Suppressor macrophage treated with lipopolysaccharide for 1 hour (primary cell): ENCODE measurements at places on chromosomes 11 and 22.

- DNase-seq, result no peak
Measured at GRCh38 chr11:133154076-133154475, 378.2 kb downstream of the OPCML start.

DNA sequence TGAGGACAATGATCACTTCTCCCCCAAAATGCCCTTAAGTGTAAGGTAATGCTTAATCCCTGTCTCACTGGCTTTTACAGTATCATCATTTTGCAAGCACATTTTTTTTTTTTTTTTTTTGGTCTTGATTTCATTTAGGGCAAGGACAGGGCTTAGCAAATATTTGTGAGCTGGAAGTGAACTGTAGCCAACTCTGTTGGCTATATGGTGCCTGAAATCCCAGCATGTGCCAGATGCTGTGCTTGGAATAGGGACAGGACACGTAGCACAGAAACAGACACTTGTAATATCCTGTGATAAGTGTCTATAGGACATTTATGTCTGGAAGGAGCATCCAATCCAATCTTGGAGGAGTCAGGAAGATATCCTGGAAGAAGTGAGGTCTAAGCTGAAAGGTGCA, 198.3 kb downstream of the NAV2 start:
- no peak for DNase-seq

DNA sequence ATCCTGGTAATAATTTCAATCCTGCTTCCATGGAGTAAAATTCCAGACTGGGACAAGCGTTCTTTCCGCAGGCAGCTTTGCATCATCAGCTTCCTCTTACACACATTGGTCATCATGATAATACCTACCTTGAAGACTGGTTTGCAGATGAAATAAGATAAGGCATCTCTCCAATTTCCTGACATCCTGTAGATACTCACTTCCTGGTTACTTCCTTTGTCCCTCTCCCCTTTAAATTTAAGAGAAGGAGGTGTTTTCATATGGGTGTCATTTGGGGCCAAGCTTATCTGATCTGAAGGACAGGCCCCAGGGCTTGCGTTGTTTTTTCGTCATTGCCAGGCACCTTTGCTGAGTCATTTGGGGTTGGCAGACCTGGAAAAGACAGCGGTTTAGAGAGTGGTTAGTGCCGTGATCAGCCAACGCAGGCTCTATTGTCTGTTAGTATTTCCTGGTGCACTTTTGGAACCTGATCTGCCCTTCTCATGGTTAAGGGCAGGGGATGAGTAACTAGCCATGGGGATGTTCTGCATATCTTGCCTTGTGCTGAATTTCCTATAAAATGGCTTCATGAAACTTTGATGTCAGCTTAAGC, 24.1 kb downstream of the GRAMD1B start:
- DNase-seq, result no peak

- no peak for DNase-seq
Measured at GRCh38 chr11:76005756-76006155, 190.7 kb downstream of the UVRAG start.

- peak; percentile 46 for DNase-seq
Measured at GRCh38 chr11:96207459-96208449, 135.2 kb downstream of the MAML2 start.

DNA sequence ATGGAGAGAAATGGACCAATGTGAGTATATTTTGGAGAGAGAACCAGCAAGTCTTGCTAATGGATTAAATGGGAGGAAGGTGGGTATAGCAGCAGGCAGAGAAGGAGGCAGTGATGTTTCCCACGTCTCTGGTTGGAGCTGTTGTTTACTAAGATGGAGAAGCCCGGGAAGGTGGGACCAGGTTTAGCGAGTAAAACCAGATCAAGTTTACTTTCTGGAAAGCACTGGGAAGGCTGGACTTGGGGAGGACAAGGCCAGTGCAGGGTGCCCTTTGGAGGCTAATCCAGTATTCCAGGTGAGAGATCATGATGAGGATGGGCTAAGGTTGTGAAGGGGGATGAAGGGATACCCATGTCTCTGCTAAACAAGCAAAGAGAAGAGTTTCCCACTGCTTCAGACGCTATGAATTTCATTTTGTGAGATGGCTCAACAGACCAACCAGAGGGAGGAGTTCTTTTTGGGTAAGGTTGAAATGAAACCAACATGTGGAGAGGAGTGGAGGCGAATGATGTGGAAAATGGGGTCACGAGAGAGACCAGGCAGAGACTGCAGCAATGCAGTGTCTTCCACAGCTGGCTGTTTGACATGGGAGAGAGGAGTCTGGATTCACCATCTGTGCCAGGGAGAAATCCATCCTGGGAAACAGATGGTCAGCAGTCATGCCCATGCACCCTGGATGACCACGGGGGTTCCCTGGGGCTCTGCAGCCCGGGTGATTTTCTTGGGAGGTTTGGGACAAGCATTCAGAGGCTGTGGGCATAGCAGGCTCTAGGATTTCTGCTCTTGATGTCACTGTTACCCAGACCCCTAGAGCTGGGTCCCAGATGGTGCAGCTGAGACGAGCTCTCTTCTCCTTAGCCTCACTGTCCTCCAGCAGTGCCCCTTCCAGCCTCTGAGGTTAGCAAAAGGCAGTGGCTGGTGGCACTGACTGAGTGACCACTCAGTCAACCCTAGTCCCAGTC, 24.9 kb downstream of the COMMD9 start:
- DNase-seq, result no peak

GRCh38 chr11:130269326-130269943, 45.3 kb downstream of the ZBTB44 start:
- DNase-seq, result peak; percentile 46

- DNase-seq, result no peak
Measured at GRCh38 chr22:30413745-30414524, 11.6 kb upstream of the MTFP1 start.

DNA sequence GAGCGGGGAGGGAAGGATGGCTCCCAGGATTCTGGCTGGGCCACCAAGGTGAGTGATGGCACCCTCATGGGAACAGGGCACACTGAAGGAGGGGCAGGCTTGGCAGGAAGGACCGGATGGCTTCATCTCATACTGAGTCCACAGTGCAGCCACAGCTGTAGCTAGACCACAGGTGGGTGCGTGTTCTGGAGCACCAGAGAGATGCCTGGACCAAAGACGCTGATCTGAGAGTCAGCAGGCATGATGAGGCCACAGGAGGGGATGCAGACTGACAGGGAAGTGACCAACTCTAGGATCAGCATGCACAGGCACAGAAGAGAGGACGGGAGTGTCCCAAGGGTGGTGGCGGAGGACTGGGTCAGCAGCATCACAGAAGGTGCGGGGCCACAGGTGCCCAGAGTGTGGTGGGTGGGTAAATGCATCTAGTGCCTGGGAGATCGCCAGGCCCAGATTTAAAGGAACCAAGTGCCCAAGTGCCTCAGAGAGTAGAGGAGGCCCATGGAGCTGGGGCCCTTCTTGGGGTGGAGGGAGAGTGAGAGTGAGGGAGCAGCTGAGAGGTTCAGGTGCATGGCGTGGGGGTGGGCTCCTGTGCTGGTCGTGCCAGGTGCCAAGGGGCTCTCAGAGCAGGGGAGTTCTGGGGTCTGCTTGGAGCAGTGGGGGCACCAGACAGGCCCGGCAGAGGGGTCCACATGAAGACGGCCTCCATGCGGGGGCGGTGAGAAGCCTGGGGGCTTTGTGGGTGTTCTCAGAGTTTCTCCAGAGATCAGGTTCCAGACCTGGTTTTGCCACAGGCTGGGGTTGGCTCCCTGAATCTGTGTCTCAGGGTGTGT, 113.7 kb downstream of the CEP164 start:
- DNase-seq, result no peak

GRCh38 chr11:96217206-96217605, 125.8 kb downstream of the MAML2 start:
- DNase-seq, result no peak

- DNase-seq, result no peak
Measured at GRCh38 chr11:20854215-20854955, 185.0 kb downstream of the NELL1 start.

- no peak for DNase-seq
Measured at GRCh38 chr11:123504401-123504800, 74.3 kb downstream of the GRAMD1B start.

DNA sequence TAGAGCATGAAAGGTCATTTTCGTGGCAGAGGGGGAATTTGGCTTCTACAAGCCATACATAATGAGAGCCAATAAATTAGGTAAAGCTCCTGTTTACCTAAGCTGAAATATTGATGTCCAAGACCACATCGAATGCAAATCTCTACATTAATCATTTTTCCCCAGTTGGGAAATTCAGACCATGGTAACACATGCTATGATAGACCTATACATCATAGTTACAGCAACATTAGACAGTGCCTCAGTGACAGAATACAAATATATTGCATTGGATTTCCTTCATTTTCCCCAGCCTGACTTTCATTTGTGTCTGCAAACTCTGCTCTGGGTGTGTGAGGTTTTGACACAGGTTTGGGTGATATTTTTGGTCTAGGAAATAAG, 1079.7 kb upstream of the TENM4 start:
- no peak for DNase-seq

DNA sequence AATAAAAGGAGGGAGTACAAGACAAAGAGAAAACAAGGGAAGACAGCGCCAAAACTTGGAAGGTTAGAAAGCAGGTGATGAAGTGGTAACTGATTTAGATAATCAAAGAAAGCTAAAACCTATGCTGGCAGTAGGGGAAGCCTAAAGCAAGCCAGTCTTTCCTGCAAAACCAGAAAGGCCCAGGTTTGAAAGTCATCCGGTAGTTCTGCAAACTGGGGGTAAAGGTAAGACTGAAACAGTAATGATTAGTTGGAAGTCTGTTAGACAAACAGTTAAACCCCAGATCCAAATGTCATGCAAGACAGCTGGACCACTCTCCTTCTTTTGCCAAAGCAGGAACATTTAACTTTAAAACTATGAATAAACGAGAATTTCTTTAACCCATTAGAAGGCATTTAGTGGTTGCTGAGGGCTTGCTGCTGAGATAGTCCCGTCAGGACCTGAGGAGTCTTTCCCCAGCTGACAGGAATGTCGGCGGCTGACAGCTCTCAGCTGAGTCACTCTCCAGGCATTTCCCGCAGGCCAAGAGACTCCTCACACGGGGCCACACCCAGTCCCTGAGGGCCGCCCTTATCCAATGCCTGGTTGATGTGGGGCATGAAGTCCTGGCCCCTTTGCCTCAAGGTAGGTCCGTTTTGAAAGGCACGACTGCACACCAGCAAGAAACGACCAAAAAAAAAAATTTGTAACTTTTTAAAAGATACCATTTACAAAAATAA, 36.3 kb upstream of the CFAP300 start:
- no peak for DNase-seq

DNA sequence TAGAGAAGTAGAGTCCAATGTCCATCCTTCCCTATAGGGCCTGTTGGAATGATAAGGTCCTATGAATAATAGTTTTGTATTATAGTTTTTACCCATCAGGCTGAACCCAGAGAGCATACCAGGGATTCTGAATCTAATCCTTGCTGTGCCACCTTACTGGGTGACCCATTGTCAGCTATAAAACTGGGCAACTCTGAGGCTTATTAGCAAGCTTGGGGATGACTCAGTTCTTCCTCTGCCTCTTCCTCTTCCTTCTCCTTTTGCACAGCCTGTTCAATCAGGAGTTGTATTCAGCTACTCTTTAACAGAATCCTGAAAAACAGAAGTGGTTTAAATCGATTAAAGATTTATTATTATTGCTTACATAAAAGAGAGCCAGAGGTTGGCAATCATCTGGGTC, 8.9 kb downstream of the HEPHL1 start:
- no peak for DNase-seq

DNA sequence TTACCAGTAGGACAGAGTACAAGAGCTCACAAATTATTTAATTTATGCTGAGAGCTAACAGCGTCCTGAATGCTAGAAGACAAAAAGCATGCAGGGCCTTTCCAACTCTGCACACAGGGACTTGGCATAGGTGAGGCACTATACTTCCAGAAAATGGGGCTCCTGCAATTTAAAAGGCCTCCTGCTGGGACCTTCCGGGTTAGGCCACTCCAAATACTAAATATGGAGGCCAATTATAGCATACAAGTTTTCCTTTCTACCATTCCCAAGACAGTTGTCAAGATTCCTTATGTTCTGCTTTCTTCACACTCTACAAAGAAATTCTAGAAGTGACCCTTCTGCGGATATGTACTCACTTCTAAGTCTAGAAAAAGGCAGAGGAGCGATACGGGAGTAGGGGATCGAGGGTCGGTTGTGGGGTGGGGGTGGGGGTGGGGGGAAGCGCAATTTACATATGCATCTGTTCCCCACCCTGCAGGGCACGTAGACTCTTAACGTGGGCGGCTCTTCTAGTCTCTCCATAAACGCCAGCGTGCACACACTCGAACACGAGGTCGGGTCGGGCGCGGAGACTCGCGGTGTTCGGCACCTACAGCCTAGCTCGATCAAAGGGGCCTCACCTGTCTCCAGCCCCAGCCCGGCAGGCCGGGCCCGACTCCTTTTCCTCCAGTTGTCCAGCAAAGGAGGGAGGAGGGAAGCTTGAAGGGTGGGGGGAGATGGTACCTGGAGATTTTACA, 728 bp downstream of the DCUN1D5 start:
- DNase-seq, result peak; percentile 70

DNA sequence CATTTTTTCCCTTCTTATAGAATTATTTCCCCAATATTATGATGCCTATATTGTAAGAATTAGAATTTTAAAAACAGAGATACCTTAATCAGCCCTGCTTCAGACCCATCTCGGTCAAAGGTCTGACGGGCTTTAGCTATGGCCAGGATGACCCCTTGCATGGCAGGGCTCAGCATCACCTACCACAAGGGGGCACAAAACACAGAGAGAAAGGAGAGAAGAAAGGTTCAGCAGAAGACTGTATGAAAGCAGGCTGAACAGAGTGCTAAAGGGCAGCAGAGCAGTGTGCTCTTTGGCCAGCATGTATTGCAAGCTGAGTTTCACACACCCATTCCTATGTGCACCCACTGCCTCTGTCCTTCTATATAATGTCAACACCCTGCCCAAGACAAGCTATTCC, 26.8 kb downstream of the CLDN25 start:
- peak; percentile 24 for DNase-seq

DNA sequence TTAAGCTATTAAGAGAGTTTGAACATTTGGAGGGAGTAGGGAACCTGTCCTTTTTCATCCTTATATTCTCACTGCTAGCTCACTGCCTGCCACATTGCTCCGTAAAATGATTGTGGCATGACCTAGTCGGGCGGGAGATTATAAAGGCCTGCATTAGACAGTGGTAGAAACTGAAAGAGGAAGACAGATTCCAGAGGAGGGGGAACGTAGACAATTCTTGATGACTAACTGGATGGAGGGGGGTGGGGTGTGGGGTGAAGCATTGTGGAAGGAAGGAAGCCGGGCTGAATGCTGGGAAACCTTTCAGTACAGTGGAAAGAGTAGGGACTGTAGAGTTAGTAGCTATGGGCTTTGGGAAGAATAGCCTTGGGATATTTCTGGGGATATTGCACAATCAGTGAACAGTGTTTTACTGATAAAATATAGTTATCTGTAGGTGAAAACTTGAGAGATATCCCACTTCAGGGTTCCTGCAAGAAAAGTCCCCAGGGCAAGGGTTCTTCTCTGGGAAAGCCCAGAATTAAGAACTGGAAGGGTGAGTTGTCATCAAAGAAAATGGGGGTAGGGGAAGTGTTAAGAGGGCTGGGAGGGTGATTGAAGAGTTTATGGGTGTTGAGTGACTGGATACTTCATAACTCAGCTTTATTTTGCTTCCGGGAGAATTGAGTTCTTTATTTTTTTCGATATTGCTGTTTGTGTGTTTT, 2.1 kb downstream of the MED15 start:
- peak; percentile 96 for DNase-seq
